ENCODE measurements at places on chromosomes 5 and 9. TPM values are rescaled to one million over a fixed set of nuclear protein-coding genes. Genes with fewer than 3 reads are reported as not detected.

The SLCO4C1 gene
- total RNA-seq, result 3.9 TPM

The FUT7 gene
- 0.14 TPM for total RNA-seq

GRCh38 chr9:121842612-121842978 is 191.2 kb downstream of the DAB2IP start:
- no peak overlapping the region for H3K27ac ChIP-seq
- H3K27me3 ChIP-seq, result no peaks in the 10 kb centered on the region

The HAVCR1 gene
- total RNA-seq, result not detected

The RNF183 gene
- total RNA-seq, result not detected

DNA sequence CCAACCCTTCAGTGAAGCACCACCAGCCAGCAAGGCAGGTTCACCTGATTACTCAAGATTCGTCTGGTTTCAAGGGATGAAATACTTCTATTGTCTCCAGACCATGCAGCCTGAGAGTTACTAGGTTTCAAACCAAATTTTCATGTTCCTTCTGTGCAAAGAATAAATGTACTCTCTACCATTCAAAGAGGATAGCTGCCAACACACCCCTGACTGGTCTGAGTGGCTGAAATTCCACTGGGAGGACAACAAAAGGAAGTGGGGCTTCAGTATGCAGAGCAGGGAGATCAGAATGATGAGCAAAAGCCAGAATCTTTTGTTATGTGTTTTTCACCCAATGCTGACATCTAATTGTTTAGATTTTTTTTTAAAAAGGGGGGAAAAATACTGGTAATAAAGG is 356.3 kb downstream of the BNC2 start:
- H3K27ac ChIP-seq, result peak overlapping the region; percentile 86
- no peaks in the 10 kb centered on the region for H3K27me3 ChIP-seq
- DNase-seq, result no peak
- no peaks in the 10 kb centered on the region for H3K36me3 ChIP-seq

DNA sequence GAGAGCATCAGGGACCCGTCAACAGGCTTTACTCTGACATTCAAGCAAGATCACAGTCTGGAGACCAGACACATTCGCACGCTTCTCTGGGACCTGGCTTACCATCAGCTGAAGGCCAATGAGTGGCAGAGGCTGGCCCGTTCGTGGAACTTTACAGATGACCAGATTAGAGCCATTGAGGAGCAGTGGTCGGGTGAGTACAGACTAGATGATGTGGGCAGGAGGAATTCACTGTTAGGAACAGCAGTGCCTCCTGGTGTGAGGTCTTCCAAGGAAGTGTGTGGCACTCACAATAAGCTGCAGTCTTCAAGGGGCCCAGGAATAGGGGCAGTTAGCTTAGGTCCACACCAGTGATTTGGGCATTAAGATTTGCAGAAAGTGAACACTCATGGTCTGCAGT is 50.4 kb downstream of the POC5 start:
- H3K27me3 ChIP-seq, result no peaks in the 10 kb centered on the region
- no peaks in the 10 kb centered on the region for H3K36me3 ChIP-seq
- H3K4me1 ChIP-seq, result peaks cover 19% of the 10 kb centered on the region
